ENCODE measurements at places on chromosomes 5 and 9. TPM values are rescaled to one million over a fixed set of nuclear protein-coding genes. Genes with fewer than 3 reads are reported as not detected.

The C5orf46 gene
- total RNA-seq: not detected

The FOXD4L4 gene
- 0.14 TPM for total RNA-seq

The SLC1A1 gene
- total RNA-seq: not detected

The PDE8B gene
- 0.15 TPM for total RNA-seq

GRCh38 chr9:69937833-69938535 is 105.7 kb upstream of the MAMDC2 start:
- no peaks in the 10 kb centered on the region for H3K27me3 ChIP-seq
- DNase-seq: peak; percentile 41
- no peak overlapping the region for H3K27ac ChIP-seq
- no peak overlapping the region for H3K4me3 ChIP-seq
- H3K36me3 ChIP-seq: no peaks in the 10 kb centered on the region

GRCh38 chr5:95600557-95600956 is 19.3 kb upstream of the GPR150 start:
- DNase-seq: no peak
- H3K36me3 ChIP-seq: 0 out of 2 replicates have a peak, but pooled peaks cover 5% of the 10 kb centered on the region
- no peaks in the 10 kb centered on the region for H3K27me3 ChIP-seq
- H3K4me1 ChIP-seq: peaks cover 4% of the 10 kb centered on the region
- no peak overlapping the region for H3K4me3 ChIP-seq

DNA sequence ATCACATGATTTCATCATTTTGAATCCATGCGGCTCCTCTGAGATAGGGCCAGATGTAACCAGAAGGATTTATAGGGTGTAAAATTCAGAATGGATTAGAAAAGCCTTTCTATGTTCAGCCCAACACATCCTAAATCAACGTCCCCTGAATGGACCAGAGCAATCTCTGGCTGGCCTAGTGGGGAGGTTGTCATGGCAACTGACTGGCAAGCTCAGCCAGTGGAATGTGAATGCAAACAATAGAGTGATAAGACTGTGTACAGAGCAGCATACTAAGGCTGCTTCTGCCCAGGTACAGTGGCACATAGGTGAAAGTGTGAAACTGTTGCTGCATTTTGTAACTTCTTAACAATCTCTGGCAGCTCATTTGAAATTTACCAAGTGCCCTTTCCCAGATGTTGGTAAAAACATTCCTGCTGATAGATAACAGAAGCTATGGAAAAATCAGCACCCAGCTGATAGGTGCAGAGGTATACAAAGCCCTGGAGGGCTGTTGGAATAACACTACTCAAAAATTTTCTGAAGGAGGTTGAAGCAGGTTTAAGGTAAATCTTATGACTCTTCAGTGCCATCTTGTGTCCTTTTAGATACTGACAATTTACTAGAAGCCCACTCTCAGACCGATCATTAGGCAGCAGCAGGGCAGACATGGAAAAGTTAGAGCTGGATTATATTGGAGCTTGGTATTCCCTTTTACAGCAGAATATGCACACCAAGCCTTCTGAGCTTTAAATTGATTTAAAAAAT is 267.2 kb downstream of the RAB3C start:
- H3K36me3 ChIP-seq: no peaks in the 10 kb centered on the region
- peak; percentile 75 for DNase-seq
- no peak overlapping the region for H3K4me3 ChIP-seq
- H3K4me1 ChIP-seq: no peaks in the 10 kb centered on the region
- no peak overlapping the region for H3K27ac ChIP-seq
- no peaks in the 10 kb centered on the region for H3K27me3 ChIP-seq

DNA sequence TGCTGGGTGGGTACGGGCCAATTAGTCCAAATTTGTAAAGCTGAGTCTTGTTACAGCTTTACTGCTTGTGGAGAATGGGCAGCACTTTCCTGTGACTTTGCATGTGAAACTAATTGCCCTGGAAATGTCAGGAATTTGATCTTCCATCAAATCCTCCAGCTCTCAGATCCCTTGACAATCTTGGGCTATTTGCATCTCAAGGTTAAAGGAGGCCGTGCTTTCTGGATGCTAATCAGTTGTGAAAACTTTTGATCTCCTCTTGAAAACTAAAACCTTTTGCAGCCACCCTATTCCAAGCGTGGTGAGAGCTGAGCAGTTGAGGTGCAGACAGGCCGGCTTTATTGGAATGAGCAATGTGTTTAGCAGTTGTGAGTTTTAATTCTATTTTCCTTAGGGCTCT is 68.0 kb upstream of the CLINT1 start:
- no peaks in the 10 kb centered on the region for H3K36me3 ChIP-seq
- H3K27me3 ChIP-seq: no peaks in the 10 kb centered on the region
- no peak for DNase-seq

- peaks cover 16% of the 10 kb centered on the region for H3K4me1 ChIP-seq
- no peak for DNase-seq
- no peaks in the 10 kb centered on the region for H3K27me3 ChIP-seq
These were observed 180.1 kb downstream of the TTLL11 start for GRCh38 chr9:121912812-121913627.

DNA sequence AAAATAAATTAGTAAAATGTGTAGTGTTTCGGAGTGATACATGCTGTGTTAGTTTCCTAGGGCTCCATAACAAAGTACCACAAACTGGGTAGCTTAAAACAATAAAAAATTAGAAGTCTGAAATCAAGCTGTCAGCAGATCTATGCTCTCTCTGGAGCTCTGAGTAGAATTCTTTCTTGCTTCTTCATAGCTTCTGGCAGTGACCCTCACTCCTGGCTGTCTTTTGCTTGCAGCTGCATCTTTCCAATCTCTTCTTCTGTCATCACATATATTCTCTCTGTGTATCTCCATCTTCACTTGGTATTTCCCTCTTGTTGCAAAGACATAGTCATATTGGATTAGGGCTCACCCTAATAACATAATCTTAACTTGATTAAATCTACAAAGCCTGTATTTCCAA is 37.6 kb upstream of the PLCXD3 start:
- no peaks in the 10 kb centered on the region for H3K27me3 ChIP-seq
- H3K27ac ChIP-seq: no peak overlapping the region
- H3K4me3 ChIP-seq: no peak overlapping the region
- no peak for DNase-seq
- H3K36me3 ChIP-seq: no peaks in the 10 kb centered on the region

GRCh38 chr9:82021198-82021597 is 32.6 kb downstream of the SPATA31D1 start:
- no peaks in the 10 kb centered on the region for H3K27me3 ChIP-seq
- no peak overlapping the region for H3K27ac ChIP-seq
- H3K36me3 ChIP-seq: no peaks in the 10 kb centered on the region

GRCh38 chr9:130089141-130089540 is 35.4 kb downstream of the GPR107 start:
- DNase-seq: no peak
- peaks cover 23% of the 10 kb centered on the region for H3K36me3 ChIP-seq
- no peaks in the 10 kb centered on the region for H3K4me1 ChIP-seq
- no peaks in the 10 kb centered on the region for H3K27me3 ChIP-seq
- H3K4me3 ChIP-seq: no peak overlapping the region
- H3K27ac ChIP-seq: no peak overlapping the region

Data from Karpas-422 (cell line).